ENCODE measurements at places on chromosomes 7 and 10. TPM values are rescaled to one million over a fixed set of nuclear protein-coding genes. Genes with fewer than 3 reads are reported as not detected.
A peak's percentile ranks its signal among the peaks of the same experiment; 100 is the strongest.

DNA sequence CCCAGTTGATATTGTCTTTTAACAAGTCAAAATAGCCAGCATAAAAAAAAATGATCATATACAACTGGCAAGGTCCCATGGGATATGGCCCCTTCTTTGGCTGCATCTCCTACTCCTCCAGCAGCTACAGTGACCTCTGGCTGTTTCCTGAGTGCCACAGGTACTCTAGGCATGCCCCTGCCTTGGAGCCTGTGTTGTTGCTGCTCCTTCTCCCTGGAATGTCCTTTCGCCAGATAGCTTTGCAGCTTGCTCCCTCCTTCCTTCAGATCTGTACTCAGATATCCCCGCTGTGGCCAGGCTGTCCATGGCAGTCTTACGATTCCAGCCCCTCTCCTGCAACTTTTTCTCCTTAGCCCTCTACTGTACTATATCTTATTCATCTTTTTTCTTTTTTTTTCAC is 23.3 kb downstream of the CNNM2 start:
- DNase-seq = no peak

DNA sequence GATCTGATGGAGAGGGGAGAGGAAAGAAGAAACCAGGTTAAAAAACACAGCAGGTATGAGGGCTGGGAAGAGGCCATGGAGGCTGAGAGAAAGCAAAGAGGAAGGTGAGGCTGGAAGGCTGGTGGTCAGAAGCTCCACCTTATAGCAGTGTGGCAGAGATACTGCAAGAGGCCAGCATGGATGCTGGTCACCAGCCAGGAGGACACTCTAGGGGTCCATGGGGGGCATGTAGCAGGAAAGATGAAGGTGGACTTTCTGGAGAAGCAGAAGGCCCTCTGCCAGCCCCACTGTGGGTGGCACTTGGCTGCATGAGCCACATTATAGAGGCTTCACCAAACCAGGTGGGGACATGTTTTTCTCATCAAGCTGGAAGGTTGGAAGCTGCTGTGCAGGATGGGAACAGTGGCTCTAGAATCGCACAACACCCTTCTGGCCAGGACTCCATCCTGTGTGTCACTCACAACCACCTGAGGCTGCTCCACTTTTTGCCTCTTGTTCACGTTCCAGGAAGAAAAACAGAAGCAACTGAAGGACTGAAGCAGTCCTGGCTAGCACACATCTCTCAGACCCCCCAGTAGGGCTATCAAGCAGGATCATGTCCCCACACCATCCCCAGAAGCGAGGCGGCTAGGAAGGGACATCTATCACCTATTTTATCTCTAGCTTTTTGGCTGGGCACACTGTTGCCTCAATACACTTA is 587.5 kb upstream of the MGMT start:
- DNase-seq = no peak

DNA sequence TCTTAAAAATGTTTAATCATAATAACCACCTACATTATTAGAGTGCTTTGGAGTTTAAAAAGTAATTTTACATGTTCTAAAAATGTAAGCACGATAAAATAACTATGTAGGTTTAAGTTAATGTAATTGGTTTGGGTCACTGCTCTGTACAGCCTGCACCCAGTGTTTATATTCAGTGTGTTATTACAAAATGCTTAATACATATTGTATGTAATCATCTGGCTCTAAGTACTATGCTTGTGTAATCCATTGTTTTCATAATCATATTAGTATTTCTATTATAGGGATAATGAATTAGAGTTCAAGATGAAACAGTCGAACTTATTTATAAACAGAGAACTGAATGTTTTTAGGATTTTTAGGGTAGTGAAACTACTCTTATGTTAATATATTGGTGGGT is 13.1 kb downstream of the RPA3 start:
- DNase-seq = no peak

DNA sequence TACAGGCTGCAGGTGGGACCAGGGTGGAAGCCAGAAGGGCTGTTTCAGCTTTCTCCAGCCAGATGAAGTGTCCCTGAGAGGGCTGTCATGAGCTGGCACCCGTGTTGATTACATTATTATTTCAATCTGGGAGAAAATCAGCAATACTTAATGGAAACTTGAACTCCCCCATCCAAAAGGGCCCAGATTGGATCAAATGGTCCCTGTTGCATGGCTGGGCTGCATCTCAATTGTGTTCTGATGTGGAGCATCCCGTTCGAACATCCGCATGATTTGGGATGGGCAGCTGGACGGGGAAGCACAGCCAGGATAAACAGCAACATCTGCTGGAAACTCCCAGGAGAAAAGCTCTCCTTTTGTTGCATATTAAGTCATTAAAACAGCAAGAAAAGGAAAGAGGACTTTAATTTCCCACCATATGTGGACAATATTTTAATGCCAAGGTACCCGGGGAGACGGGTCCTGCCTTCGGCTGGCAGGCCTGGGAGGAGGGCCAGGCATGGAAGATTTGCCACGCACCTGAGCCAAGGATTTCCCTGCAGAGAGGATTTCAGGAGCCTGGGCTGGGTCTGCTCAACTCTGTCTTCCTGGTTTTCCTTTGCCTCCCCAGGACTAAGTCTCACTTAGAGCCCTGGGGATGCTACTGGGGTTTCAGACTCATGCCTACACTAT is 52.4 kb downstream of the NPTX2 start:
- no peak for DNase-seq

DNA sequence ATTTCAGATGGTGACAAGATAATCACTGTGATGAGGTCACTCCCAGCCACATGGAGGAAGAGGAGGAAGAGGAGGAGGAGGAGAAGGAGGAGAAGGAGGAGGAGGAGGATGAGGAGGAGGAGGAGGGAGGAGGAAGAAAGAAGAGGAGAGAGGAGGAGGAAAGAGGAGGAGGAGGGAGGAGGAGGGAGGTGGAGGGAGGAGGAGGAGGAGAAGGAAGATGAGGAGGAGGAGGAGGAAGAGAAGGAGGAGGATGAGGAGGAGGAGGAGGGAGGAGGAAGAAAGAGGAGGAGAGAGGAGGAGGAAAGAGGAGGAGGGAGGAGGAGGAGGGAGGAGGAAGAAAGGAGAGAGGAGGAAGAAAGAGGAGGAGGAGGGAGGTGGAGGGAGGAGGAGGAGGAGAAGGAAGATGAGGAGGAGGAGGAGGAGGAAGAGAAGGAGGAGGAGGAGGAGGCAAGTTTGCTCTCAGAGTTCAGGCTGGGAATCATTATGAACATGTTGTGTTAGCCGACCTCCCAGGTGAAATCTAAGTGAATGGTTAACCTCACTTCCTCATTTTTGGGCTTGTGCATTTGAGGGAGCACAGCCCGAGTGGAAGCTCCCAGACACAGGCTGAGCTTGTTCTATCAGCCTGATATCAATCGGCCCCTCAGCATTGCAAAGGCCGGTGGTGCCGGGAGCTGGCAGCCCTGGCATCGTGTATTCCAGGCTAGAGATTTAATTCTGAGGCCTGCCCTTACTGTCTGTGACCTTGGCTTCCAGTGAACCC is 236.2 kb upstream of the PITRM1 start:
- no peak for DNase-seq

- no peak for DNase-seq
Observed at GRCh38 chr7:2271273-2272026, 29.4 kb downstream of the NUDT1 start.

DNA sequence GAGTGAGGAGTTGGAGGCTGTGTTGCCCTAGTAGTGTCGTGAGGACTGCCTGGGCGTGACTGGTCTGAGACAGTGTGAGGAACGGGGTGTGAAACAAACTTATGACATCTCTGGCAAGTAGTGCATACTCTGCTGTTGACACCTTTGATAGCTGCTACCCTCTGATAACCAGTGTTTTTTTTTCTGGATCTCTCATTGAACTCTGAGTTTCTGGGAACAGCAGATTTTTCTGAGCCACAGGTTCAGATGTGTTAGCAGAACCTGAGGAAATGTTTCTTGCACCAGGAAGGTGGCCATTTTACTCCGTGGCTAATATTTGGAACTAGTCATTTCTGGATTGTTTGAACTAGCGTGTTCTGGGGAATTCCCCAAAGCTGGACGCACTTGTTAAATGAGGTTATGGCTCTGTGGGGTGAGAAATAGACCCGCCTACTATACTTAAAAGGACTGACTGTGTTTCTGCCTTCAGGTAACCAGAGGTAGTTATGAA is 52.9 kb downstream of the AUTS2 start:
- no peak for DNase-seq

GRCh38 chr10:133110133-133110532 is 22.4 kb downstream of the ADGRA1 start:
- peak; percentile 38 for DNase-seq

DNA sequence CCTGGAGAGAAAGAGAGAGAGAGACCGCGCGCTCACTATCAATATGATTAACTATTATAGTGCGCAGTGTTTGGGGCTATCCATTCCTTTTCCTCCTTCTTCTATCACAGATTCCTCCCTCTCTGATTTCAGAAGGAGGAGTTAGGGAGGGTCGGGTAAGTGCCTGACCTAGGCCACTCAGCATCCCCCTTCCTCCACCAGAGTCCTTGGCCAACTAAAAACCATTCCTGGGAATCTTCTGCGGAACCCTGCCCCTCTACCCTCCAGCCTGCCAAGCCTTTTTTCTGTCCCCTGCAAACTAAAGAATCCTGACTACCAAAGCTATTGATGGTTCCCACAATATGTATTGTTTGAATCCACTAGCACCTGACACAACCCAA is 256.2 kb upstream of the NFE2L3 start:
- DNase-seq = no peak

DNA sequence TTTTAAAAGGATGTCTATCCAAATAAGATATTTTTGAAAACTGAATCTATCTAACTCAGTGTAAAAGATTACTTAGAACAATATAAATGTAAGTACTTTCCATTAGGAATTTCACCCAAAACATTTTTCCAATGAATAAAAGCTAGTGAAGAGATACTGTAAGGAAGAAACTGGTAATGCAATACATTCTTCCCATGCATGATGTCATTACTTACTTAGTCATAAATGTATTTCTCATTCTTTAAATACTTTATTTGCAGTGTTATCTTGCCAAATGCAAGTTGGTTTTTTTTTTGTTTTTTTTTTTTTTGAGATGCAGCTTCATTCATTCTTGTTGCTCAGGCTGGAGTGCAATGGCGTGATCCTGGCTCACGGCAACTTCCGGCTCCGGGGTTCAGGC is 265.6 kb downstream of the PHF14 start:
- DNase-seq = no peak

DNA sequence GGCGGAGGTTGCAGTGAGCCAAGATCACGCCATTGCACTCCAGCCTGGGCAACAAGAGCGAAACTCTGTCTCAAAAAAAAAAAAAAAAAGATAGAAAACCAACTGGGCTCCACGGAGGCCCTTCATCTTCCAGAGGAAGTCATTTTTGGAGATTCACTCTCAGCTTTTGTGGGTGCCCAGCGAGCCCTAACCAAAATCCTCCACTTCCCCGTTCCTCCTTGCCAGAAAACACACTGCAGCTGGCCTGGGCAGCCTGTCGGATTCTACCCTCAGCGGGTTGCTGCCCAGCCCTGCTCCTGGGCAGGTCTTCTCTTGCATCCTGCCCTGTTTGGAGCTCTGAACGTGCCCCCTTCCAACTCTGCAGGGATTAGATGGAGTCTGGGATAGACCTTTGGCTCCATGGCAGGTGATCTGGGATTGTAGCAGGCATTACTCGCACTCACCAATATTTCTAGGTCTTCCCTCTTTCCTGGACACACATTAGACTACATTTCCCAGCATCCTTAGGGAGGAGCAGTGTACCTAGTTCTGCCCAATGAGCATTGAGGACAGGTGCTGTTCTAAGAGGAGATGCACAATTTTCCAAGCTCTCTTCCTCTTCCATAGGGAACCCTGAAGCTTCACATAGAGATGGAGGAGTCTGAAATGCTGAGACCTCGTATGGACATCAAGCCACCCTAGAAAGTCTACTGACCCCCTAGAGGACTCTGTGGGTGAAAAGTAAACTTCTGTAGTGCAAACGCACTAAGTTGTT is 4.6 kb downstream of the GRID2IP start:
- no peak for DNase-seq

Gene GPR37
- 0.69 TPM for total RNA-seq

Gene RBM20
- total RNA-seq = 0.11 TPM

Gene SEMA3A
- total RNA-seq = 8.8 TPM

Gene VAX1
- not detected for total RNA-seq

Gene ACSM6
- not detected for total RNA-seq

Gene GRM8
- not detected for total RNA-seq

Gene RADIL
- 7.9 TPM for total RNA-seq

Gene GNAT3
- total RNA-seq = not detected

Data from upper lobe of left lung (tissue), 6 donors.